ENCODE measurements at places on chromosomes 12 and 14.

DNA sequence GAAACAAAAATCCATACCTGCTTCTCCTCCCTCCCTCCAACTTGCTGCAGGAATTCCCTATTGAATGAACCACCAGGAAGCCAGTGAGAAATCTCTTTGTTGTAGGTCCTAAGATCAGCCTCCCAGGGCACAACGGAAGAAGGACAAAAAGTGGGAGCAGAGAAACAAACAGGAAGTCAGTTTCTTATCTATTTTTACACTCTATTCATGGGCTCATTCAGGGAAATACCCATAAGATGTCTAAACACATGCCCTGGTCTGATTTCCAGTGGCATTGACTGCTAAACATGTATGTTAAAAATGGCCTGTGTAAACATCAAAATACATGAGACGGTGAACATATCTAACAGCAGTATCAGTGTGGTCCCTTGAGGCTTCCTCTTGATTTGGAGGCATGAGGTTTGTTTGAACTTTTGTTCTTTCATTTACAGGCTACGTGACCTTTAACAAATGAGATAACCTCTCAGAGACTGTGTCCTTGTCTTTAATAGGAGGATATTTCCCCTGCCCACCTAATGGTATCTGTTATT, 18.8 kb downstream of the GPR65 start:
- H3K4me3 ChIP-seq: no peak overlapping the region
- H3K4me1 ChIP-seq: no peaks in the 10 kb centered on the region
- no peaks in the 10 kb centered on the region for H3K36me3 ChIP-seq
- H3K27me3 ChIP-seq: peaks cover 3% of the 10 kb centered on the region

DNA sequence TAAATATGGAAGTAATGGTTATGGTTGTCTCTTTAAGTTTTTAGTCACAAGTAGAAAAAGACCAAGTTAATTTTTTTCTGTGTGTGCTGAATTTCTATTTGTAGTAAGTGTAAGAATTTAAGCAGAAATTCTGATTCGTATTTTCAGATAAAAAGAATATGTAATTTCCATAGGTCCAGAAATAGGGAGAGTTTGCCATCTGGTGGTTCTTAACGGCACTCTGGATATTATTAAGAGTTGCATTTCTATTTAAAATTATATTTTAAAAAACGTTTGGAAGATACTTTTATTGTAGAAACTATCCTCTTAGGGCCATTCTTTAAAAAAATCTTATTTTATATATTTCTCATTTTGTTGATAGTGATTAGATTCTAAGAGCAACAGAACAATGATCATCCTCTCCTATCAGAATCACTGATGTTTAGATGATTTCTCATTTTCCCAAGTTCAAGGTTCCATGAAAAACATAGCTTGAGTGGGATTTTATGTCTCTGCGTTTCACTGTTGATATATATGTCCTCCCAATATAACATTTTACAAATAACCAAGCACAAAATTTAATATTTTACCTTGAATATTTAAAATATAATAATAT, 88.3 kb downstream of the LRRK2 start:
- H3K4me1 ChIP-seq: no peaks in the 10 kb centered on the region
- H3K27ac ChIP-seq: no peak overlapping the region
- no peak for DNase-seq
- H3K27me3 ChIP-seq: no peaks in the 10 kb centered on the region
- H3K36me3 ChIP-seq: peaks cover 38% of the 10 kb centered on the region

DNA sequence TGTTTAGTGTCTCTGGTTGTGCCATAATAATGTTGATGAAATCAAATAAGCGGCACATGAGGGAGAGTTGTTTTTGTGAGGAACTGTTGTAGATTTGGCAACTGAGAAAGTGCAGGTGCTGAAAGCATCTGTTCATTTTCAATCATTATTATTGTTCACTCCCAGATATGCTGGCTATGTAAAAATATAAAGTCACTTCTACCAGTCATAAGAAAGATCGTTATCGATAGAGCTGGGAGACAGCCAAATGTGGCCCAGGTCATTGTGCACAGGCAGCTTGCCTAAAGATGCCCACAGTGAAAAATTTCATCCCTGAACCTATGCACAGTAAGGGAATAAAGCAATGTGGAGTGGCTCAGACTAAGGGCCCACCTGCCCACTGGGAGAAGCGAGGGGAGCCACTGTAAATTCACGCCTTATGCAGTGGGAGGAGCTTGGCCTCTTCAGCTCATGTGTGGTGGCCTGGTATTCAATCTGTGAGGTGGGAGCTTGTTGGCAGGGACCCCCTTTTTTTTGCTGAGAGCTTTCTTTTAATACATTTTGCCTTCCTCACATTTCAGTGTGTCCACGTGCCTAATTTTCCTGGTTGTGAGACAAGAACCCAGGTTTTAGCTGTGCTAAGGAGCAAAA, 1490.8 kb upstream of the TMEM132C start:
- H3K27me3 ChIP-seq: no peaks in the 10 kb centered on the region
- H3K27ac ChIP-seq: no peak overlapping the region
- no peaks in the 10 kb centered on the region for H3K36me3 ChIP-seq

DNA sequence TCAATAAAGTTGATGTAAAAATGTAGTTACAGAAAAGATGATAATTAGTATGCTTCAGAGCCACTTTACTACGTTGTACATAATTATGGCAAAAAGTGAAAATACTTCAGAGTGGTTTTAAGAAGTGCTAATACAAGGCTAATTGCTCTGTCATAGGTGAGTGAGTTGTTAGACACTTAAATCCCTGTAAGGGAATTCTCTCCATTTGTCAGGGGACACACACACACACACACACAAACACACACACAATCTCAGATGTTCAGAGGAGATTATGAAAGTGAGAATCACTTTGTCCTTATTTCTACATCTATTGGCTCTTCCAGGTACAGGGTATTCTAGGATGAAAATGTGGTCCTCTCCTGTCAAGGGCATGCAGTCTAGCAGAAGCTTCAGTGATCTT, 208.3 kb upstream of the PELI2 start:
- H3K27ac ChIP-seq: no peak overlapping the region
- H3K27me3 ChIP-seq: no peaks in the 10 kb centered on the region
- H3K36me3 ChIP-seq: no peaks in the 10 kb centered on the region
- no peak overlapping the region for H3K4me3 ChIP-seq
- DNase-seq: no peak
- peaks cover 15% of the 10 kb centered on the region for H3K4me1 ChIP-seq

GRCh38 chr14:76811561-76811960, 1.1 kb downstream of the ANGEL1 start:
- H3K4me1 ChIP-seq: peaks cover 24% of the 10 kb centered on the region
- no peaks in the 10 kb centered on the region for H3K27me3 ChIP-seq
- no peak for DNase-seq

- H3K4me1 ChIP-seq: no peaks in the 10 kb centered on the region
- H3K27me3 ChIP-seq: no peaks in the 10 kb centered on the region
- H3K4me3 ChIP-seq: no peak overlapping the region
- no peak for DNase-seq
- H3K36me3 ChIP-seq: no peaks in the 10 kb centered on the region
These were observed 31.4 kb upstream of the RTRAF start for GRCh38 chr14:51957950-51958349.

DNA sequence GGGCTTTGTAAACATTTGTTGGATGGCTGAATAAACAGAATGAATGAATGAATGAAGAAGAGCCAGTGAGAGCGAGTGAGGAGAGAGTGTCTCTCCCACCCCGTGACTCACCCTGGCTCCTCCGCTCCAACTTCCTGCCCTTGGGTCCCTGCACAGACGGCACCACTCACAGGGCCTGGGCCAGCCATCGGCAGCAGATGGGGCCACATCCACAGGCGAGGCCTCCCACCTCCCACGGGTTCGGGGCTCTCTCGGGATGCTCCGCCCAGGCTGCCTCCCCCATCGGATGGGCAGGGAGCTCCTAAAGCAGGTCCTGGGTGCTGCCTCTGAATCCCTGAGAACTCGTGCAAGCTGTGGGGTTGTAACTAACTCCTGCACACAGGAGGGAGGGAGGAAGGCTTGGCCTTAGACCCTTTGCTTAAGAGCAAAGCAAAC, 41.3 kb downstream of the CCNK start:
- peaks cover 6% of the 10 kb centered on the region for H3K36me3 ChIP-seq
- peak overlapping the region; percentile 82 for H3K27ac ChIP-seq
- H3K4me1 ChIP-seq: peaks cover 62% of the 10 kb centered on the region
- H3K27me3 ChIP-seq: no peaks in the 10 kb centered on the region
- H3K4me3 ChIP-seq: no peak overlapping the region
- DNase-seq: no peak

DNA sequence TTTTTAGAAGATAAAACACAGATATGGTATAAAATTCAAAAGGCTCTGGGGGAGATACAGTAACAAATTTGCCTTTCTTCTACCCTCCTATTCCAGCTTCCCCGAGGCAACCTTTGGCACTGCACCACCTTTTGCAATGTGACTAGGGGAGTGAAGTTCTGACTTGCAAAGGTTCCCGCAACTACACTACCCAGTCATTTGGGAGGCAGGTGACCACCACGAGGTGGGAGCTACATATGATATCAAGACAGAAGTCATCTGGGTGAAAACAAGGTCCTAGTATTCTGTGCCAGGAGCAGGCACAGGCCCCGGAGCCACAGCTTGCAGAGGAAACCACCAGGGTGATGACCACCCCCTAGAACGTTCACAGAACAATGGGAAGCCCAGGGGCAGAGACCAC, 141.5 kb downstream of the TTC7B start:
- peaks cover 24% of the 10 kb centered on the region for H3K36me3 ChIP-seq
- H3K4me1 ChIP-seq: peaks cover 62% of the 10 kb centered on the region
